ENCODE measurements at places on chromosomes 11 and 22.

- no peak for DNase-seq
These were observed 8.0 kb downstream of the PPARA start for GRCh38 chr22:46158283-46158682.

DNA sequence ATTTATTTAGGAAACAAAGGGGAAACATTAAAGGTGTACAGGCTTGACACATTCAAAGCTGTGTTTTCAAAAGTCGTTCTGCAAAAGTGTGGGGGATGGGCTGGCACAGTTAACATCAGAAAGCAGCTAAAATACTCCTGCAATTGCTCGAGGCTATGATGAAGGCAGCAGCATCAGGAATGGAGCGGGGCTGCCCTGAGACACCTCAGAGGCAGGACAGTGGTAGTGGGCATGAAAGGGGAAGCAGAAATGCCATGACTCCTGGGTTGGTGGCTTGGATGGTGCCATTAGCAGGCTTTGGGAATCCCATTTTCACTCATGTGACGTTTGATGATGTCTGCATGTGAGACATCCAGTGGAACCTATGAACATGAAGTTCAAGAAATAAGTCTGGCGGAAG lies 646 bp downstream of the NCAPD3 start:
- DNase-seq, result no peak

- no peak for DNase-seq
These were observed 59.9 kb downstream of the FBXO7 start for GRCh38 chr22:32534252-32535235.

DNA sequence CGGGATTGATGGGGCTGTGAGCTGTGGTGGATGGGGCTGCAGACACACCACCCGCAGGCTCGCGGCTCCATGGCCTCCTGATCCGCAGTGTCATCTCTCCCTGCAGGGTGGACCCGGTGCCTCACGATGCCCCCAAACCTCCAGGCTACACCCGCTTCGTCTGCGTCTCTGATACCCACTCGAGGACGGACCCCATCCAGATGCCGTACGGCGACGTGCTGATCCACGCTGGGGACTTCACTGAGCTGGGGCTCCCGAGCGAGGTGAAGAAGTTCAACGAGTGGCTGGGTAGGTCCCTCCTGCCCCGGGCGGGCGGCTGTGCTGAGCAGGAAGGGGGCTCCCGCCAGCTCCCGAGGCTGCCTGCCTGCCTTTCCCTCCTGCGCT lies 23.1 kb downstream of the MPPED1 start:
- no peak for DNase-seq

- no peak for DNase-seq
These were observed 10.7 kb upstream of the CD5 start for GRCh38 chr11:61091373-61092279.

- no peak for DNase-seq
These were observed 110.4 kb downstream of the RRAS2 start for GRCh38 chr11:14248580-14248981.

GRCh38 chr22:22167791-22168189 lies 76.8 kb upstream of the VPREB1 start:
- DNase-seq, result no peak

GRCh38 chr11:20036626-20037335 lies 123.5 kb downstream of the DBX1 start:
- no peak for DNase-seq

GRCh38 chr11:74449369-74449931 lies 17.9 kb downstream of the KCNE3 start:
- DNase-seq, result peak; percentile 1
